ENCODE measurements at places on chromosomes 13 and 19.

DNA sequence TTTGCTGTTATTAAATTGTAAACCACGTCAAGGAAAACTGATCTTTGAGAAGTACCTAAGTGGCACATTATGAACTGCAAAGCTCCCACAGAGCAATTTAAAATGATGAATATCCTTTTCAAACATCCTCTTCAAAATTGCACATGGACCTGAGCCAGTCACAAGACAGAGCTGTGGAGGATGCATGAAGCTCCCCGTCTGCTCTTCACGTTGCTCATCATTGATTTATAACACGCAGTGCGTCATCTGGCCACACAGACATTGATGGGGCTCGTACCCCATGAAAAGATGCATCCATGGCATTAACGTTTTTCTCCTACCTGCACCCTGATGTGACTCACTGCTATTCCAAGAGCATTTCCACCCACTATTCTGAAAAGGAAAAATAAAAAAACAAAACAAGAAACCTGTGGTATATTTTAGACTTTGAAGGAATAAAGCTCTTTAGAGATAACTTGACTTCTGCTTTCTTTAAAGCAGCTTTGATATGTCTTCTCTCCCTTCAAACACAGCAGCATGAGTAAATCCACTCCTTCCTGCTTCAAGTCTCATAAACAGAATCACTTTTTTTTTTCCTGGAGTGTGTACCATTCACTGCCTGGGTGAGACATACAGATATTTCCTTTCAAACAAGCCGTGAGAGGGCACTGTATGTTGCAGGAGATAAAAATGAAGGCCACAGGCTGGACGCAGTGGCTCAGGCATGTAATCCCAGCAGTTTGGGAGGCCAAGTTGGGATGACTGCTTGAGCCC is 7.2 kb upstream of the SERTM1 start:
- DNase-seq: no peak

DNA sequence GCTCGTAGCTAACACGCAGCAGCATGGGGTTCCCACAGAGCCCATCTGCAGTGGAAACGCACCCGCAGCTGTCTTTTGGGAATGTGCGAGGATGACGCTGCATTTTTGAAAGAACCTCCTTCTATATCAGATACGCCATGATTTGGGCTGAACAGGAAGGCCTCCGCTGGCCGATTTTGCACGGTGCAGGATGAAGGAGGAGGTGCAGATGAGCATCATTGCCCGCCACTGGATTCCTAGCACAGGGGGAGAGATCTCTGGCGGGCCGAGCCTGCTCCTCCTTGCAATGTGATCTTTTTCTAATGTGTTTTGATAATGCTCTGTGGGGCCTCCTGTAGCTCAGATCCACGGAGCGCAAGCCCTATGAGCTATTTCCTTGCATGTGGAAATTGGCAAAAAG is 55.5 kb downstream of the EFNB2 start:
- DNase-seq: no peak

DNA sequence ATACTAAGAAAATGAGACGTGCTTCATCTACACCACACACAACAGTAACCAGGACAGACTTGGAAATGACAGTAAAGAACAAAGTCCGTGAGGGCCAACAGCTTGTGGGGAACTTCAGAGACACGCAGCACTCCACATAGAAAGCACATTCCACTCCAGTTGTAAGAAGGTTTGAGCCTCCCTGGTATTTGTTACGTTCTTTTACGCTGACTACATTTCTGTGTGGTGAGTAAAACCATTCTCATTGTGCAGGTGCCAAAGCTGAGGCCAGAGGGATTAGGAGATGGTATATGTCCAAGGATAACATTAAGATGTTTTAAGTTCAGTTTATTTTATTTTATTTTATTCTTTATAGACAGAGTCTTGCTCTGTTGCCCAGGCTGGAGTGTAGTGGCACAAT is 1189.9 kb downstream of the UQCRFS1 start:
- no peak for DNase-seq

DNA sequence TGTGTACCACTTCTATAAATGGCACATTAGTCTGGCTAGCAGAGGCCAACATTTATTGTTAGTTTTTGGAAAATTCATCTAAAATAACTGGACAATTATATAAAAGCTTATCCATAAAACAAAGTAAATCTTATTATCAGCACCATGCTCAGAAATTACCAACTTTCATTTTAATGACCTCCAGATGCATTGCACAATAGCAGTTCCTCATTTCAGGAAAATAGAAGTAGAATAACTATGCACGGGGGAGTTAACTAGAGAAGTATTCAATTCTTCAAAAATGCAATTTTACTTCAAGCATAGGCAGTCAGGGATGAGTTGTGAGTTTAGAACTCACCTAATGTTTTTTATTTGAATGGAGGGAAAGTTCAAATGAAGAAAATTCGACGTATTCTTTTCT is 1023.5 kb downstream of the PCDH17 start:
- no peak for DNase-seq

GRCh38 chr19:12669270-12670158 is 2.9 kb downstream of the WDR83 start:
- peak; percentile 84 for DNase-seq

Measured in activated CD4-positive, alpha-beta memory T cell treated with anti-CD3 and anti-CD28 coated beads for 36 hours (primary cell).